ENCODE measurements at places on chromosomes 13 and 19.

GRCh38 chr19:50906217-50906616 lies 5.0 kb downstream of the KLK4 start:
- DNase-seq: peak; percentile 29

DNA sequence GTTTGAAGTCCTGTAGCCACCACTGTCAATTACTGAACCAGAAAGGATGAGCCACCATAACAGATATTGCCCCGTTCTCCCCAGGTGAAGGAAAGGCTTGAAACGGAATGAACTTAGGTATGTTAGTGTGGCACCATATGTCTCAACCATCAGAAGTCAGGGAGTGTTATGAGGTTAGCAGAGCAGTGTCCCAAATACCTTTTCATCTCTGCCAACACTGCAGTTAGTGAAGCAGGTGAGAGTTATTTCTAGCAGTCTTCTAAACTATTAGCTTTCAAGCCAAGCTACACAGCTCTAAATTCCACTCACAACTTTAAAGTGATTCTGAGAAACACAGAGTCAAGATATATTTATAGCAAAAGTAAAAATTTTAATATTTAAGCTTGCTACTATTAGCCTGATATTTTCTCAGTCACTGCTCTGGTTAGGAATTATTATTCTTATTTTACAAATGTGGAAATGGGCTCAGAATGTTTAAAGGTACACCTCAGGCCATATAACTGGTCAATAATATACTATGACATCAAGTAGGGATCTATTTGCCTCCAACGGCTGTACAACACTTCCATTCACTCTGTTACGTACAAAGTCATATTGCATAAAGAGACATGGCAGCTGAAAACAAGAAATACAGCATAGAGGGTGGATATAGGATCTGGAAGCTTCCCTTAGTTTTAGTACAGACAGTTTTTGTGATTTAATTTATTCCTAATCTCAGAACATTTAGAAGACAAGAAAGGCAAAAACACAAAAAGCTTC lies 1527.1 kb upstream of the PRR20A start:
- DNase-seq: no peak

DNA sequence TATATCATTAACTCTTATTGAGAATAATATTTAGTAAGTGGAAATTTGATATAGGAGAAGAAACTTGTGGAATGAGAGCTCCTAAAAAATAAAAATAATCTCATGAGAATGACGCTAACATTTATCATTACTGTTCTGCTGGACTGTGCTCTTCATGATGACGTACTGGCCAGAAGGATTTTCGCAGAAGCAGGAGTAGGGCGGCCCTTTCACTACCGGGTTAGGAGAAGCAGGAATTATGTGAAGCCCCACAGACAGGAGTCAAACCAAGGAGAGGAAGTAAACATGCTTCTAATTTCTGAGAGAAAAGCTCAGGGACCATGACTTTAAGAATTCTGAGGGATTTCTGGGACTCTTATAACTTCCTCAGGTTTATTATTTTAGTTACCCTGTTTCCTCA lies 195.1 kb downstream of the VWA8 start:
- DNase-seq: no peak

- no peak for DNase-seq
Measured at GRCh38 chr13:96730676-96731075, 263.6 kb downstream of the OXGR1 start.
